Naive thymus-derived CD4-positive, alpha-beta T cell (primary cell): ENCODE measurements at places on chromosomes 7 and 10.

DNA sequence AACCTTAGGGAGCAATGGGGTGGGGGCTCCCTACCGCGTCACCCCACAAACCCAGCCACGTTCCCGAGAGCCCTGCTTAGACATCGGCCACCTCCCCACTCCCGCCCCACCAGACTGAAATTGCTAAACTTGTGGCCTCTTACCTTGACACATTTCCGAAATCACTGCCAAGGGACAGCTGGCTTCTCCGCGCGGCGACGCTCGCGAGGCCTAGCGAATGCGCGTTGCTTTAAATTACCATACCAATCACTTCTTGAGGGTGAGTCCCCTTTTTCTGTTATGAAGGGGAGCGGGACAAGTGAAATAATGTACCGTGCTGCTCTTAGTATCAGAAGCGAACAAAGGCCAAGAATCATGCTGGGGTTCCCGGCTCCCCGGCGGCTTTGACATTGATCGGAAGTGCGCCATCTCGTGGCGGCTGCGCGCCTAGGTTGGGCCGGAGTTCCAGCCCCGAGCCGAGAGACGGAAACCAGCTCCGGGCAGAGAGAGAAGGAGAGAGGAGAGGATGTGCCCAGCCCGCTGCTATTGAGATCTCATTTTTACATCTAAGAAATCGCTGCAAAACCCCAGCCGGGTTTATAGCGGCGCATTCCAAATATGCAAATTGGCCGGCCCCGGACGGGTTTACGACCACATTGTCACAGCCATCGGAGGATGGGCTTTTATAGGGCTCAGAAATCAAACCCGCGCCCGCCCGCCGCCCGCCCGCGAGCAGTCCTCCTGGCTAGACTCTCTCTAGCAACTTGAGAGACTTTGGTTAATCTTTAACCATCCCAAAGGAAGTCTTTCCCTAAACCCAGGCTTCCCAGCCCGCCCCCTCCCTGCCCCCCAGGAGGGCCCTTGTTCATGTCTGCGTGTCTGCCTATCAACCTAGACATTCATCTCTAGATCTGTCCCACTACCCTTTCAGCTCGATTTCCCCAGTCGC, 5.3 kb downstream of the HOXA11 start:
- H3K36me3 ChIP-seq: no peaks in the 10 kb centered on the region
- peaks cover 27% of the 10 kb centered on the region for H3K27me3 ChIP-seq
- no peak overlapping the region for H3K27ac ChIP-seq
- H3K4me3 ChIP-seq: no peak overlapping the region

DNA sequence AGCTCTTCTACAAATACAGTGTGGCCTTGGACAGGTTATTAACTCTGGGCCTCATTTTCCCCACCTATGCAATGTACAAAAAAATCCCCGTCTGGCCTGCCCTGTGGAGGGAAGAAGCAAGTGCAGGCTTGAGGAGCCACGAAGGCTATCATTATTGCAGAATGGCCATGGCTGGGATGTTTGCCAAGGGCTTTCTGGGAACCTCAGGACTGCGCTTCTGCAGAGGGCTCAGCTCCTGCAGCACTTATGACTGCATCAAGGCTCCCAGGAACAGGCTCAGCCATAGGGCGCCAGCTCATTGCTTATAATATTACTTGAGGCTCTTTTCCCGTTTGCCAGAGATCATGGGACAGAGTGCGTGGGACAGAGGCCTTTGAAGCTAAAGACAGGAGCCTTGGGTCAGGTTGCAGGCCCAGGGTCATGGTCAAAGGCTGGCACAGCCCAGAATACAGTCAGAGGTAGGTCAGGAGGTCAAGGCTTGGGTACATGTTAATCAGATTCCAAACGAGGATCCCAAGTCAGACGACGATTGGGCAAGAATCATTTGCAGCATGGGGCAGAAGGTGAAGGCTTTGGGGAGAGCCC, 20.6 kb upstream of the C10orf105 start:
- peaks cover 97% of the 10 kb centered on the region for H3K4me1 ChIP-seq
- peak overlapping the region; percentile 55 for H3K4me3 ChIP-seq
- peak overlapping the region; percentile 74 for H3K27ac ChIP-seq
- no peaks in the 10 kb centered on the region for H3K27me3 ChIP-seq
- H3K36me3 ChIP-seq: no peaks in the 10 kb centered on the region

- no peaks in the 10 kb centered on the region for H3K27me3 ChIP-seq
- no peaks in the 10 kb centered on the region for H3K4me1 ChIP-seq
- H3K36me3 ChIP-seq: no peaks in the 10 kb centered on the region
- H3K27ac ChIP-seq: no peak overlapping the region
- no peak overlapping the region for H3K4me3 ChIP-seq
- DNase-seq: no peak
Observed at GRCh38 chr10:4721999-4722753, 103.8 kb upstream of the AKR1E2 start.

GRCh38 chr10:33493978-33494377, 159.5 kb upstream of the NRP1 start:
- DNase-seq: no peak
- no peaks in the 10 kb centered on the region for H3K36me3 ChIP-seq
- no peaks in the 10 kb centered on the region for H3K27me3 ChIP-seq
- H3K4me3 ChIP-seq: no peak overlapping the region
- no peak overlapping the region for H3K27ac ChIP-seq

DNA sequence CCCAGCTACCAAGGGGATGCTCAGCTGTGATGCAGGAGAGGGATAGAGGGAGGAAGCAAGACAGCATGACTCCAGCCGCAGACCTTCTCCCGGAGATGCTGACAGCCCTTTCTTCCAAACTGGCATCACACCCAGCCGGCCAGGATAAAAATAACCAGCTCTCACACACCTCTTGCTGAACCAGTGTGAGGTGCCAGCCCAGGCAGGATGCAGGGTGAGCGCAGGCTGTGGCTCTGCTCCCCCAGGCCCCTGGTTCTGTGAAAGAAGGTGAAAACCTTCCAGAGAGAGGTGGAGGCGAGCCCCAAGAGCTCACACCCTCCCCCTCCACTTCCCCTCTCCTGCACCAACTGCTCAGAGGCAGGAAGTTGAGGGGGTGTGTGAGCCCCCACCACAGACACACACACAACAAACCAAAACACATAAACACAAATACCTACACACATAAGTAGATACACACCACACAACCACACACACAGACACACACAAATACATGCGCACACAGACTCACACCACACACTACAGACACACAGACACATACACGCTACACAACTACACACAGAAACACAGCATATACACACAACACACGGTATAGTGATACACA, 4.0 kb downstream of the GPR15LG start:
- H3K27me3 ChIP-seq: no peaks in the 10 kb centered on the region
- DNase-seq: peak; percentile 65
- H3K36me3 ChIP-seq: no peaks in the 10 kb centered on the region
- peaks cover 36% of the 10 kb centered on the region for H3K4me1 ChIP-seq
- peak overlapping the region; percentile 43 for H3K27ac ChIP-seq
- peak overlapping the region; percentile 30 for H3K4me3 ChIP-seq

DNA sequence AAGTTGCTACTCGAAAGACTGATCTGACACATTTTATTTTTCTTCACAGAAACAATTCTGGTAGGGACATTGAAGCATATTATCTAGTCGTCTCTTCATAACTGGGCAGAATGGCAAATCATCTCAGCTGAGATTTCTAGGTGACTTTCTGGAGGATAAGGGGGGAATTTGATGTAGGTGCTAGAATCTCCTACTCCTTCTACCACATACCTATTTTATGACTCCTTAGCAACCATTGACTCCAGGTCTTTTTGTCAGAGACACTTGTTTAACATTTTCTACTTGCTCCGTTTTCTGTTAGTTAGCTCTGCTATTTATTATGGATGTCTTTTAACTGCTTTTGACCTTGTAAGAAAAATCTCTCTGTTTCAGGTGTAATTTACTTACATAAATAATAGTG, 380.9 kb upstream of the SEMA3C start:
- no peak overlapping the region for H3K27ac ChIP-seq
- H3K27me3 ChIP-seq: no peaks in the 10 kb centered on the region
- no peak overlapping the region for H3K4me3 ChIP-seq
- DNase-seq: no peak

GRCh38 chr10:59675812-59676211, 33.8 kb downstream of the SLC16A9 start:
- DNase-seq: no peak
- no peak overlapping the region for H3K4me3 ChIP-seq
- no peaks in the 10 kb centered on the region for H3K27me3 ChIP-seq
- H3K27ac ChIP-seq: no peak overlapping the region

DNA sequence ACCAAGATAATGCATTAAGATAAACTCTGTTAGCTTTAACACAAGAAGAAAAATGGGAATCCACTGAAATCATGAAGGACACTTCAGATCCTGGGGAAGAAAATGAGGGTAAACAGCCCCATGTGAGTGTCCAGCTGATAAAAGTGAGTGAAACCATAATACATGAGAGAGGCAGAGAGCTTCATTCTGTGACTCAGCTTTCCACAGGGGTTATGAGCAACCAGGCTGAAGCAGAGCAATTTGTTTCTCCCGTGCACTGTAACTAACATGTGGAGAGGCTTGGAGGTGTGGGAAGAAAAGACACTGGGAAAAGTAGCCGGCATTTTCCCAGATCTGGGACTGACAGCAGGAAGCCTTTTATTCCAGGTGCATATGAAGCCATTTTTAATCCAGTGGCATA, 971.7 kb downstream of the ANKRD7 start:
- no peaks in the 10 kb centered on the region for H3K27me3 ChIP-seq
- H3K27ac ChIP-seq: no peak overlapping the region
- no peaks in the 10 kb centered on the region for H3K4me1 ChIP-seq
- DNase-seq: no peak
- H3K4me3 ChIP-seq: no peak overlapping the region
- H3K36me3 ChIP-seq: no peaks in the 10 kb centered on the region

- H3K4me3 ChIP-seq: no peak overlapping the region
- H3K27me3 ChIP-seq: no peaks in the 10 kb centered on the region
- no peak overlapping the region for H3K27ac ChIP-seq
- no peaks in the 10 kb centered on the region for H3K4me1 ChIP-seq
- no peaks in the 10 kb centered on the region for H3K36me3 ChIP-seq
Observed at GRCh38 chr7:143849785-143850479, 52.0 kb downstream of the TCAF1 start.

DNA sequence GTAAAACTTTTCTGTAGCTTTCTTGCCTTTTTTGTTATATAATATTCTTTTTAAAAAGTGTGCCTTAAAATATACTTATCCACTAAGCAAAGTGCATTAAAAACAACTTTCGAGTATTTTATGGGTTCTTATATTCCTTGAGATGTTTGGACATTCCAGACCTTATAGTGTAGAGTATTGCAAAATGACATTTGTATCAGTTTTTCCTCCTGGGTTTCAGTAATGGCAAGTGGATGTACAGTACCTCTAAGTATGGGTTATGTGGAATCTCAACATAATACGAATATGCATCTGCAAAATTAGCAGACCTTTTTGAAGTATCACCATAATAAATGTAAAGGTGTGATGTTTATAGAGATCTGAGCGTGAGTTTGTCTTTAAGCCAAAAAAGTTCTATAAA, 2.7 kb downstream of the CDK13 start:
- H3K27ac ChIP-seq: peak overlapping the region; percentile 99
- H3K36me3 ChIP-seq: no peaks in the 10 kb centered on the region

- H3K27me3 ChIP-seq: no peaks in the 10 kb centered on the region
- DNase-seq: peak; percentile 66
- H3K36me3 ChIP-seq: no peaks in the 10 kb centered on the region
- H3K4me3 ChIP-seq: no peak overlapping the region
- no peak overlapping the region for H3K27ac ChIP-seq
Observed at GRCh38 chr10:97791824-97792721, 20.3 kb upstream of the SFRP5 start.

DNA sequence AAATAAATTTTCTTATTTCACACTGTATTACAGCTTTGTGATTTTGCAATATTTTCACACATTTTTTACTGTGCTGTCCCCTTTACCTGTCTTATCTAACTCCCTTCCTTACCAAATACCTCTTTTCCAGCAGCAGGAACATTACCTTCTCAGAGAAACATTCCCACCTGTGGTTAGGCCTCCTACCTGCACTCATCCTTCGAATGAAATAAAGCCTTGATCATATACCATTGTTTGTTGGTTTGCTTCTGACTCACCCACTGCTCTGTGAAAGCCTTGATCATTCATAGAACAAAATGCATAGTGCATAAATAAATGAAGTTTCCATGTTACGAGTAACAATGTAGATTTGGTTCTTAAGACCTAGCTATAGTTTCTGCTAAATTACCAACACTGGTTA, 256.3 kb downstream of the ARL4A start:
- no peak overlapping the region for H3K27ac ChIP-seq
- no peaks in the 10 kb centered on the region for H3K36me3 ChIP-seq

DNA sequence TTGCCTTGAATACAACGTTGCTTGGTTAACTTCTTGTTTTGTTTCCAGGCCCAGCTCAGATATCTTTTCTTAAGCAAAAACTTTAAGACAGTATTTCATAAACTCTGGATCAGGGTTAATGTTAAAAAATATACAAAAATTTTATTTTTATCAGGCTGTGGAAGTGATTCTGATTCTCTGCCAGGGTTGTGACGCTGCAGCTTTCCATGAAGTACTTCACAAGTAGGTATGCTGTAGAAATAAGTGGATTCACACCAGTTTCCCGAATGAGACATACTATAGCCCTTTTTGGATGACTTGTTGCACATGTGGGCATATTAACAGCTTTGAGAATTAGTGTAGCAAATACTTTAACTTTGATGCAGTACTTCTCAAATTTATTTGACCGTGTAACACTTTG, 70.1 kb downstream of the CDK14 start:
- no peak overlapping the region for H3K4me3 ChIP-seq
- H3K27ac ChIP-seq: no peak overlapping the region
- DNase-seq: no peak
- no peaks in the 10 kb centered on the region for H3K4me1 ChIP-seq
- no peaks in the 10 kb centered on the region for H3K27me3 ChIP-seq
- no peaks in the 10 kb centered on the region for H3K36me3 ChIP-seq

GRCh38 chr7:30068117-30068516, 39.9 kb downstream of the PLEKHA8 start:
- no peak overlapping the region for H3K4me3 ChIP-seq
- H3K27me3 ChIP-seq: no peaks in the 10 kb centered on the region
- H3K36me3 ChIP-seq: no peaks in the 10 kb centered on the region
- H3K4me1 ChIP-seq: no peaks in the 10 kb centered on the region
- no peak overlapping the region for H3K27ac ChIP-seq
- DNase-seq: no peak

DNA sequence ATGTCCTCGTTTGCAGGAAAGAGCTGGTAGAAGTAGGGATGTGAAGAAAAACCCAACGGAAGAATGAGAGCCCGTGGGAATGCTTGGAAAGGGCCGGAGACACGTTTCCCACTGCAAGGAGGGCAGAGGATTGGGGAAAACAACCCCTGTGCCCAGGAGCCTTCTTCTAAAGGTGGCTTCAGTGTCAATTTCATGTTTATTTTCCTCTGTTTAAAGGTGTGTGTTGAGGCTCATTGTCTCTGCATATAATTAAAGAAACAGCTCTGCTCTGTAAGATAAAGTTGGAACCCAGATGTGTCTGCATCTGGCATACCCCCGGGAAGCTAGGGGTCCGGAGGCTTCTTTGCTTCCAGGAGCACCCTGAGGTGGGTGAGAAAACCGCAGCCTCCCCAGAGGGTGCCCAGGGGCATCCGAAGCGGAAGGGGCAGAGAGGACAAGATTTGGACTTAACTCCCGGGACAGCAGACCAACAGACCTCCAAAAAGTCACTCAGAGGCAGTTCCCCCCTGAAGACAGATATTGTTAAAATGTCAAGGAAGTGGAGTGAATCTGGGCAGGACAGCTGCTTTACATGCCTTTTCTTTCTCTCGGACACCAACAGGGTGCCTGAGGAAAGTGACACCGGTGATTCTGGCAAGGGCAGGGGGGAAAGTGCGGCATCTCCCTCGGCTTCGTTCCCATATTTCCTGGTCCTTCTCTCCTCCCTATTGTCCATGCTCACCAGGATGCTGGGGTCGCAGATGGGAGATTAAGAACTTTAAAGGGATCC, 8.6 kb upstream of the GATA3 start:
- no peak overlapping the region for H3K27ac ChIP-seq
- peak overlapping the region; percentile 26 for H3K4me3 ChIP-seq
- H3K36me3 ChIP-seq: no peaks in the 10 kb centered on the region
